ACHN (cell line): ENCODE measurements at places on chromosomes 1 and 21.

DNA sequence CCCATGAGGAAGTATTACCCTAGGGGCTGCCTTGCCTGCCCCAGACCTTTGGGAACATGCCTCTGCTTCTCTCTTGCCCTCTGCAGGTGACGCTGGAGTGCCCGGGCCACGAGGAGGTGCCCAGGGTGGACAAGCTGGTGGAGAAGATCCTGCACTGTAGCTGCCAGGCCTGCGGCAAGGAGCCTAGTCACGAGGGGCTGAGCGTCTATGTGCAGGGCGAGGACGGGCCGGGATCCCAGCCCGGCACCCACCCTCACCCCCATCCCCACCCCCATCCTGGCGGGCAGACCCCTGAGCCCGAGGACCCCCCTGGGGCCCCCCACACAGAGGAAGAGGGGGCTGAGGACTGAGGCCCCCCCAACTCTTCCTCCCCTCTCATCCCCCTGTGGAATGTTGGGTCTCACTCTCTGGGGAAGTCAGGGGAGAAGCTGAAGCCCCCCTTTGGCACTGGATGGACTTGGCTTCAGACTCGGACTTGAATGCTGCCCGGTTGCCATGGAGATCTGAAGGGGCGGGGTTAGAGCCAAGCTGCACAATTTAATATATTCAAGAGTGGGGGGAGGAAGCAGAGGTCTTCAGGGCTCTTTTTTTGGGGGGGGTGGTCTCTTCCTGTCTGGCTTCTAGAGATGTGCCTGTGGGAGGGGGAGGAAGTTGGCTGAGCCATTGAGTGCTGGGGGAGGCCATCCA, 7.8 kb upstream of the HTR6 start:
- DNase-seq, result no peak

DNA sequence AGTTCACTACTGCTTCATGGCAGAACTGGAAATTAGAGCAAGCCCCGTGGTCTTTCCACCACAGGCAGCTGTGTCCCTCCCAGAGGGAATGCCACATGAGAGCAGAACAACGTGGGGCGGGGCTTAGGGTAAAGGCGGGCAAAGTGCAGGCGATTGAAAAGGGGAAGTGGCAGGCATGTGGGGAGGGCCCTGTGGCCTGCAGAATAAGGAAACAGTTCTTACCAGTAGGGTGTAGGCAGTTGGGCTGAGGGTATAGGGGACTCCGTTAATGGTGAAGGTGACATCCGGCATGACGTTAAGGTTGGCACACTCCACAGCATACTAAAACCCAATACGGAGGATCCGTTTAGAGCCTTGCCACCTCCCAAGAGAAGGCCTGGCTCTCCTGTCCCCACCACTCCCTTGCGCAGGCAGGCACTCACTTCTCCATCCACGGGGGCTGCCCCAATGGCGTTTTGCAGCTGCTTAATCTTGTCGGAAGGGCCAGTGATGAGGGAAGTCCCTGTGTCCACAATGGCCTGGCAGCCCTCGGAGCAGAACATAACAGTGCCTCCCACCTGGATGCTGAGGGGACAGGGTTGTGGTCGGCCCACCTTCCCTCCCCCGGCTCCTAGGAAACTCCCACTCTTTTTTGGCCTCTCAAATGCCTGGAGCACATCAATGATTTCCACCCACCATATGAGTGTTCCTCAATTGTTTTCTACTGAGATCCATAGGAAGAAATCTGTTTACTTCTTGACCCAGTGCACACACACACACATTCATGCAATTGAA, 9.1 kb upstream of the RAB7B start:
- no peak for DNase-seq

GRCh38 chr1:154867064-154867825, 2.8 kb downstream of the KCNN3 start:
- DNase-seq, result peak; percentile 72

DNA sequence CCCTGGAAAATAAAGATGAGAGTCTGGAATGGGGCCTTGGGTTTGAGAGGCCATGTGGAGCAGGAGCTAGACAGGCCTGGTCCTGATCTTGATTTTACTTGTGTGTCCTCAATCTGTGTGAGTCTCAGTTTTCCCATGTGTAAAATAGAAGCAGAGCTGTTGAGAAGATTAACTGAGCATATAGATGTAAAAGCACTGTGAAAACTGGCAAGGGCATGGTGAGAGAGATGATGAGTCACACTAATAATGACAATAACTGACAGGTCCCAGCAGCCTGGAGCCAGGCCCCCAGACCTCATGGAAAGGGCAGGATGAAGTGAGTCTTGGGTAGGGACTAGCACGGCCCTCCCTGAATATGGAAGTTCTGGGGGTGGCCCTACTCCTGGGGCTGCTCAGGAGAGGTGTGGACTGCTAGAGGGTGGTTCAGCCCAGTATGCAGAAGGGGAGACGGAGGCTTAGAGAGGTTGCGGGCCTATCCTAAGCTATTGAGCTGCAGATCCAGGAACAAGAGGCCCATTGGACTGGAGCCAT, 2.8 kb upstream of the AHDC1 start:
- DNase-seq, result peak; percentile 23
